ENCODE measurements at places on chromosomes 5 and 9.

DNA sequence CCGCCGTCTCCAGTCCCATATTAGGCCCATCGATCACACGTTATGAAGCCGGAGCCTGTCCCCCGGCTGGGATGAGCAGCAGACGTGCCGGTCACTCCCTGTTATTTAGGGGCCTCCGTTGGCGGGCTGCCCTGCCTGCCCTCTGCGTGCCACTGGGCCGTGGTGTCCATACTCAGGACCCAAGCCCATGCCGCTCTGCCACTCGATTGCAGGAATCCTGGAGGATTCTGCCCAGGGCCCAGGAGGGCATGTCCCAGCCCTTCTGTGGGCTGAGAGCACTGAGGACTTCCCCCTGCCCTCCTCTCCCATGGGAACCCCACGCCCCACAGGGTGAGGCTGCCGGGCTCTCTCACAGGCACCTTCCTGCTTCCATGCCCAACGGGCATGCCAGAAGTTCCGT lies 19.6 kb upstream of the LAMC3 start:
- no peak for DNase-seq

GRCh38 chr5:178326374-178326715 lies 93.7 kb upstream of the PHYKPL start:
- DNase-seq = no peak

DNA sequence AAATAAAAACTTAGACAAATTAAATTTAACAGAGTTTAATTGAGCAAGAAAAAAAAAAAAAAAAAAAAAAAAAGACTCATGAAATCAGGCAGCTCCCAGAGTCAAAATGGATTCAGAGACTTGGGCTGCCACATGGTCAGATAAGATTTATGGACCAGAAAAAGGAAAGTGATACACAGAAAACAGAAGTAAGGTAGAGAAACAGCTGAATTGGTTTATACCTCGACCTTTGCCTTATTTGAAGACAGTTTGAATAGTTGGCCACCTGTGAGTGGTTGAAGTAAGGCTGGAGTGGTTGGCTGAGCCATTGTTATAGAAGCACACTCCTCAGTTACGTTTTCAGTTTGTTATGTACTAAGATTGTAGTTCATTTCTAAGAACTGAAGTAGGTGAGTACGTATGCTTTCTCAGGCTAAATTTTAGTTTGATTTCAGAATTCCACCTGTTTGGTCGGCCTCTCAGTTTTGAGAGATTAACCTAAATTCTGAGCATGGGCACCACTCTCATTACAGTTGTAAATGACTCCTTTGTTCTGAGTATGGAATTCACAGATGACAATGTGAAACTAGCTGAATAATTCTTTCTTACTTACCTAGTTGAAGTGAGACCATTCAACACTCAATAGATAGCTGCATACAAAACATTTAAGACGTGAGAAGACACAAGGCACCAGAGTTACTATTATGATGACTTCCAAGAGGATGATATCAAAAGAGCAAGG lies 149.0 kb downstream of the AOPEP start:
- DNase-seq = no peak

- no peak for DNase-seq
Measured at GRCh38 chr5:160271396-160271795, 41.0 kb downstream of the CCNJL start.

DNA sequence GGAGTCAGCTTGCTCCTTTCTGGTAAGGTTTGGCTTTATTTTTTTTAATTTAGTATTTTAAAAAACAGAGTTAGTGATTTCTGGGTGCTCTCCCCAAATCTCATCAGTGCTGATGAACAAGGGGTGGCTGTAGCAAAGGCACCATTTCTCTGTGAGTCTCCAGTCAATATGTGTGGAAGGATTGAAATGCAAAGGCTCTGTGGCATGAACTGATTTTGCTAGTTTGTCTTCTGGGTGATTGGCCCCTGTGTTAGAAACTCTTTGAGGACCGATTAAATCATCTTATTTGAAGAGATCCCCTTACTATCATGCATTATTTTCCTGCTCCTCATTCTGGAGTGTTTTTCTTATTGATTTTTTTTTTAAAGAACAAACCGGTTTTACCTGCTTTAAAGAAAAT lies 596 bp downstream of the TEK start:
- no peak for DNase-seq

DNA sequence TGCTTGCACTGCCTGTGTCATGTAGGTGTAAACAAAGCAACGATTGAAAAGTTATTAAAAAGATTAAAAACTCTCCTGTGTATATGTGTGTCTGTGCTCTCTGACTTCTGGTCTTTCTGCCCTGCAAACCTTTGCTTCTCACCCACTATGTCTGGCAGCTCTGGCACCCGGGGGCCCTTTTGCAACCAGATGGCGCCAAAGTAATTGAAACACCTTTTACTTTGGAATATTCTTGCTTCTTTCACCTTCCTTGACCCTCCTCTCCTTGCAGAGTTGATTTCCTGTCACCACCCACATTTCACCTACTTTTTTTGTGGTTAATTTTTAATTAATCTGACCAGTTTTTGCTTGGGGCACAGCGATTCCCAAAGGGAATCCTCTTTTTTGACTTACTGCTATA lies 275.5 kb downstream of the ARHGEF28 start:
- no peak for DNase-seq

DNA sequence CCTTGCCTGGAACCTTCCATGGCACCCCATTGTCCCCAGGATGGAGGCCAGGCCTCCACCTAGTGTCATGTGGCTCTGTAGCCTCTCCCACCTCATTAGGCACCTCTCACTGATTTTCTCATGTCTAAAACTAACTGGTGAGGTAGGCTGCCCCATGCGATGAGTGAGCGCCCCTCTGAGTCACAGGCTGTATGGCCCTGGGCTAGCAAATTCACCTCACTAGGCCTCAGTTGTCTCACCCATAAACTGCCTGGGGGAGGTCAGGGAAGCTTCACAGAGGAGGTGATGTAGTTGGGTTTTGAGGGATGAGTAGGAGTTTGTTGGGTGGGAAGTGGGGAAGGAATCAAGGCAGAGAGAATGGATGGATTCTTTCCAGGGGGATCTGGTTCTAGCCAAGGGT lies 8.8 kb downstream of the RXRA start:
- no peak for DNase-seq

- DNase-seq = no peak
Measured at GRCh38 chr5:157150995-157151394, 8.3 kb upstream of the MED7 start.

DNA sequence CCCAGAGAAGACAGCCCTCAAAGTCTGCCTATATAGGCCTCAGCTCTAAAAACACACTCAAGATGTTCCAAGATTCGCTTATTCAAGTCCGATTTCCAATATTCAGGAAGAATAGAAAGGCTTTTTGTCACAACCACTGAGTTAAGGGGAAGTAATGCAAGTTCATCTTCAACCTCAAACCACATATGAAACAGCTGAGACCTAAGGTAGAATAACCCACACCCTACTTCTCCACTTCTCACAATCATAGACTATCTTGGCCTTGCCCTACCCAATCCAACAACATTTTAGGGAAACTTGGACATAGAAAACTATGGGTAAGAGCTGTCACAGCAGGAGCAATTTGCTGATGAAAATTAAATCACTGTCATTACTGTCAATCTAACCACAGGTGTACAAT lies 152.0 kb upstream of the LRRTM2 start:
- no peak for DNase-seq

- DNase-seq = no peak
Measured at GRCh38 chr9:130901498-130902203, 5.0 kb upstream of the QRFP start.

DNA sequence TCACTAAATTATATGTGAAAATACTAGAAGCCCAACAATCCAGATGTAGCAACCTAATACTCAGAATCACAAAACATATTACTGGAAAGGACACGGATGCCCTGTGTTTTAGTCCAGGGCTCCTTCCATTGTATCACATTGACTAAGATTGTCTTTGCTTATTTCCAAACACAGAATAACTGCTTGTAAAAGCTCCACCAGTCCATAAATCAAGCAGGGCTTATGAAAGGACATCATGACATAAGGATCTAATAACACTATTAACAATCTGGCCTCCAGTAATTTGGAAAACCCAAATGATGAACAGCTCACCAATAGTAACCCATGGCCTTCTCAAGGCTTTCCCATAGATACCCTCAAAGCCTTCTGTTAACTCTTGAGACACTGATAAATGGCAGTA lies 39.8 kb downstream of the WDR41 start:
- DNase-seq = no peak

- DNase-seq = no peak
Measured at GRCh38 chr9:132181796-132182313, 20.0 kb downstream of the NTNG2 start.

DNA sequence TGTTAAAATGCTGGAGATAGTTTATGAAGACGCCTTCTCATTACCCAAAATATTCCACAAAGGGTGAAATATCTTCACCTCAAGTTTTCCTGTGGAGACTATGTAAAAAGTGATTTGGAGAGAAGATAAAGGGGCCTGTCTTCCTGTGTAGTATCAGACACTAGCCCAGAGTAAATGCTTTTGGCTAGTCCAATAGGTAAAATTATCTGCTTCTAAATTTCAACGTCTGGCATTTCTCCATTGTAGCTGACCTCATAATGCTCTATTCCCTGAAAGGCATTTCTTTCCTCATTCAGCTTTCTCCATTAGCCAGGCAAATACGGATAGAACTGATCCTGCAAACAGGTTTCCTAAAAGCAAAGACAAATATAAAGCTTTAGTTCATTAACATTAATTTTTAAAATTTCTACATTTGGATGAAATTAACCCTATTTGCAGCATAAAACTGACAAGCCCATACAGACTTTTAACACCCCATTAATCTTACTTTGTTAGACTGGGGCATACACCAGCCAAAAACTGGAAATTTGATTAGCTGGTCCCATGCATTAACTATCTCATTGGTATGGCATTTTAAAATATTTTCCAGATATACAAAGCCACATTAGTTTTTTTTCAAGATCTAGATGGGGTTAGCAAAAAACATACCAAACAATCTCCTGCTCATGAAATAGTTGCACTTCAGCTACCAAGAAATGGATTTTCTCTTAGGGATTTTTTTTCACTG lies 548.8 kb downstream of the EFNA5 start:
- DNase-seq = no peak

DNA sequence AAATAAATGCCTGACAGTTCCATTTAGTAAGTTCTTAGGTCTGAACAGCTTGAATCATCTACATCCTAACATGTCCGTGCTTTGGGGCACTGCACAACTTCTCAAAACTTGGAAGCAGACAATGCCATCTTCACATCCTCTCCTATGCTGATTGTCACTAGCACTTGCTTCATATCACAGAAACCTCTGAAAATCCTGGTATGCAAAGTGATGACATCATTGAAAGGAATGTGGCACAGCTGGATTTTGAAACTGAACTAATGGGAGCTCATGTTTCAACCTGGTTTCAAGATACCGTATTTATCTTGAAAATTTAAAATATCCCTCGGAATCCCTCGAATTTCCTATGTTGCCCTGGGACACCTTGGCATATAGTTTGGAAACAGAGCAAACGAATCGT lies 490.2 kb upstream of the DAP start:
- DNase-seq = no peak

GRCh38 chr5:106401561-106401960 lies 1269.2 kb downstream of the EFNA5 start:
- DNase-seq = no peak

DNA sequence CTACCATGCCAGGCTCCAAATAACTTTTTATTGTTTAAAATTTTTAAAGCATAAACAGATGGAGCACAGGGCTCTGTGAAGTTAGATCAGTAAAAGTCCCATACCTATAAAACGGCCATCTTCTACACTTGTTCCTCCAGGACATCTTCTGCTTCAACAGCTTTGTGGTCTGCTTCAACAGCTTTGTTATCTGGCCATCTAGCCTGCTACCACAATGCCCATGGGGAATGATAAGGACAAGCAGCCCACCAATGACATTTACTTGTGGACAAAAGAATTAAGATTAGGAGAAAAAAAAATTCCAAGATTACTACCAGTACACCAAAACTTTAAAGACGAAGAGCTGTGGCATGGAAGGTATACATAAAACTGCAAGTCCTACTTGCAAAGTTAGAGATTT lies 2.2 kb upstream of the VPS13A start:
- DNase-seq = no peak

DNA sequence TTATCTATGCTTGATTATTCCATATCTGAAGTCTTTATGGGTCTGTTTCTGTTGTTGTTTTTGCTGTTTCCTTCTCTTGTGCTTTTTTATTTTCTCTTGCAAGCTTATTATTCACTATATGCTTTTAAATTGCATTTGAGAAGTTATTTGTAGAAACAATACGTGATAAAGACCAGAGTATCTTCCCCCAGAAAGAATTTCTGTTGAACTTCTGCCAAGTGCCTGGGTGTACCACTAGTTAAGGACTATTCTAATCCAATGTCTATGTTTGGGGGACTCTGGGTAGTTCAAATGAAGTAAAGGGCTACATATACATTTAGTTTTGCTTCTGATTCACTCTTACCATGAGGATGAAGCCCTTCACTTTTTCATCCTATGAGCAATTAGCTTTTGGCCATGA lies 54.3 kb downstream of the SLF1 start:
- DNase-seq = no peak

GRCh38 chr9:86764671-86765343 lies 182.5 kb downstream of the GAS1 start:
- no peak for DNase-seq

- DNase-seq = no peak
Measured at GRCh38 chr5:67014191-67014590, 182.4 kb downstream of the CD180 start.

- DNase-seq = no peak
Measured at GRCh38 chr5:154440540-154440939, 5.3 kb upstream of the SAP30L start.

DNA sequence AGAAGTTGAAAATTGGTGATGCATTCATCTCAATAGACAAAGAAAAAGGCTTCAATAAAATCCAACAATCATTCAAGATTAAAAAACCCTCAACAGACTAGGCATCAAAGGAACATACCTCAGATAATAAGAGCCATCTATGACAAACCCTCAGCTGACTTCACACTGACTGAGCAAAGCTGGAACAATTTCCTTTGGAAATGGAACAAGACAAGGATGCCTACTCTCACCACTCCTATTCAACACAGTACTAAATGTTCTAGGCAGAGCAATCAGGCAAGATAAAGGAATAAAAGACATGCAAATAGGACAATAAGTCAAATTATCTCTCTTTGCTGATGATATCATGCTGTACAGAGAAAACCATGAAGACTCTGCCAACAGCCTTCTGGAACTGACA lies 1188.1 kb downstream of the DTWD2 start:
- DNase-seq = no peak

GRCh38 chr5:103461243-103461642 lies 101.3 kb downstream of the NUDT12 start:
- no peak for DNase-seq
